ENCODE measurements at places on chromosomes 11 and 22.

DNA sequence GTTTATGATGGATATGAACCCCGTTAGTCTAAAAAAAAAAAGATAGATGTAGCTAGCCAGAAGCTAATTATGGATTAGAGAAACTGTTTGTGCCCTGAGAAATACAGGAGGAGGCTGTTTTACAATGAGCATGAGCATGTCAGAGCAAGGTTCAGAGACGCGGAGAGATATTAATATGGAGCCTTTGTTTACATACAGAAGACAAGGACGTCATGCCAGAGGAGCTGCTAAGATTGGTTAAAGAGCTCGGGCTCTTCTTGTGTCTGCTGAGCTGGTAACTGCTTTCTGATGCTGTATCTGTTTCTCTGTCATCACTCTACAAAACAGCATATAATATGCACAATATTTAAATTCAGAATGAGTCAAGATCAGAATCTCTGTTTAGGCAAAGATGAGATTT, 24.9 kb upstream of the CCDC89 start:
- DNase-seq, result no peak

DNA sequence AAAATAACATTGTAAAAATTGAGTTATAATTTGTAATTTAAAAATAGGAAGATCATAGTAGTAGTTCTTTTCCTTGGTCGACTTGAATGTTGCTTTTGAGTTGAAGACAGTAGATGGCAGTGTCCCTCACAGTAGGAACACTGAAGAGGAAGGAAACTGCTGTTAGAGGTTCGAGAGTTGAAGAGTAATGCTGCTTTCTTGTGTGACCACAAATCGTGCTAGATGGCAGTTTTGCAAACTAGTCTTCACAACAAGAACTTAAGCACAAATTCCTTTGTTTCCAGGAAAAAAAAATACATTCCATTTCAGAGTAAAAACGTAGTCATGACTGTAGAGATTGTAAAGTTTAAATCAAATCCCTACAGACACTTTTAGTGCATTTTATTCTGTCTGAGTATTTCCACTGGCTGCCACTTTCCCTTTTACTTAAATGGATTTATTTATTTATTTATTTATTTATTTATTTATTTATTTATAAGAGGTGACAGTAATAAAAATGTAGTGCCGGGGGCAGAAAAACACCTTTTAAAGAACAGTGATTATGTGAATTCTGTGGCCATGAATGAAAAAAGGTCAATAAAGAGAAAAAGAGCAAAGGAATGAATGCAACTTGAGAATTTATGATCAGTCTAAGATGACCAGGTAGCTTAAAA, 54.6 kb downstream of the SPECC1L start:
- DNase-seq, result no peak

GRCh38 chr22:46381142-46381541, 45.6 kb downstream of the TRMU start:
- no peak for DNase-seq

DNA sequence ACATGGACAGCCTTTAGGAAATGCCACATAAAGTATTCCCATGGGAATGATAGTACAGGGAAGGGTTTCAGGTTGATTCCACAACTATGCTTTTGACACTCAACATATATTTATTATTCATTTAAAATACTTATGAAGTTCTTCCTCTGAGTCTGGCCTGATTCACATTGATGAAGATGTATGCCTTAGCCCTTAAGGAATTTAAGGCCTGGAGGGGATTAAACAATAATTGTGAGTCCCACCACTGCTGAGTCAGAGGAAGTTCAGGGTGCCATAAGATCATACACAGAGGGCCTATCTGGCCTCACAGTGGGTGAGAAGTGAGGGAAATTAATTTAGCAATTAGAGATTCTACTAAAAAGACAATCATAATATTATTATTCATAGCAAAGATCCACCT, 161.1 kb upstream of the SNX19 start:
- DNase-seq, result no peak

DNA sequence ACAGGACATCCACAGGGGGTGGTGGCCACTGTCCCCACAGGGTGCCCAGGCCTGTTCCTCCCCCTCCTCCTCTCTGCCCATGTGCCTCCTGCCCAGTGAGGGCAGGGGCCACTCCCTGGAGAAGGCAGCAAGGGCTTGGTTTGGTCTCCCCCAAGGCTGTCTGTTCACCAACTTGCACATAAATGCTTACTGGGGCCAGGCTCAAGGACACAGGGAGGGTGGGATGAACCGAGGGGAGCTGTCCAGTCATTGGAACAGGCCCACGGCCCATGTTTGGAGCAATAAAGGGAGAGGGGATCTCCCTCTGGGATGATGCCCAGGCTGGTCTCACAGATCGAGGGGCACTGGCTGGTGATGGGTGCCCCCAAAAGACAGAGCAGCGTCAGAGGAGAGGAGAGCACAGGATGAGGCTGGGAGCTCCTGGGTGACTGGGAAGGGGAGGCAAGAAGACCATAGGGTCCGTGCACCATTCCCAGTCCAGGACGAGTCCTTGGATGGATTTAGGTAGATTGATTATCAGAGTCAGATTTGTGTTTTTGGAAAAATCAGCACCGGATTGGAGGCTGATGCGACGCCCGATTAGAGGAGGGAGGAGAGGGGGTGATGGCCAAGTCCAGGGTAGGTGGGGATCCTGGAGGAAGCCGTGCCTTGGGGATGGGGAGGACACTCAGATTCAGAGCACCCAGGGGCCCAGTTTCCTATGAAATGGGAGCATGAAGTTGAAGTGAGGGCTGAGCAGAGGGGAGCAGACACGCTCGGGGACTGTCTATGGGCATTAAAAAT, 1.1 kb downstream of the IGLL5 start:
- DNase-seq, result no peak

- DNase-seq, result no peak
Observed at GRCh38 chr11:69220561-69221051, 64.9 kb downstream of the SMIM38 start.

DNA sequence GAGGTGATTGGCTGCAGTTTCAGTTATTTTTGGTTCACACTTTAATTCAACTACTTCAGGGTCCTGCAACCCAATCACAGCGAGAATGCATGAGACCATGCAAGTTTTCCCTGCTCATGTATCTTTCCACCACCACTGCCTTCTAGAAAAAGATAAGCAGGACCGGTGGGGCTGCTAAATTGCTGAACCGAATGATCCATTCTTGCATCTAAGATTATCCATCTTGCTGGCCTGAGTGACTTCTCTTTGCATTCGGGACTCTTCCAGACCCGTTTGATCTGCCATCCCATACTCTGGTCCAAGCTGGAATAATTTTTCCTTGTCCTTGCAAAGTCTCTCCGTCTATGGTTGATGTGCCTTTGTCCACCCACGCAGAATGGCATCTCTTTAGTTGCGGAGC, 56.3 kb upstream of the TP53I11 start:
- no peak for DNase-seq

GRCh38 chr22:48652796-48653195, 1174.9 kb downstream of the BRD1 start:
- no peak for DNase-seq

DNA sequence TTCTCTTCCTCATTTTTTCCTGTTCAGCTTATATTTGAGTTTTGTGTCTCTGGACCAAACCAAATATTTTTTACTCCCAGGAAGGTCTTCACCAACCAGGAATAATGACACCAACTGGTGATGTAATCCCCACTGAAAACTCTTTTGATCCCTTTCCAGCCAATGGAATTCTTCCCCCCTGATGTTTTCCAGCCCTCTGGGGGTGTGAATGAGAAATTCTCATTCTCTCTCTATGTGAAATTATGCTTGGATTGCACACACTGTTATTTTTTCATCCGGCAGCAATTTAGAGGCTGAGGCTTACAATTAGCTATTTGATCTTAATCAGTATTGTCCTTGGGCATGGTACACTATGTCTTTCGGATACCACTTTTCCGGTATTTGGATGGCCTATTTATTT, 39.5 kb upstream of the SLC1A2 start:
- DNase-seq, result no peak

GRCh38 chr22:37917874-37918548, 11.9 kb downstream of the MICALL1 start:
- DNase-seq, result peak; percentile 22
